ENCODE measurements at places on chromosomes 13 and 19. TPM values are rescaled to one million over a fixed set of nuclear protein-coding genes. Genes with fewer than 3 reads are reported as not detected.

DNA sequence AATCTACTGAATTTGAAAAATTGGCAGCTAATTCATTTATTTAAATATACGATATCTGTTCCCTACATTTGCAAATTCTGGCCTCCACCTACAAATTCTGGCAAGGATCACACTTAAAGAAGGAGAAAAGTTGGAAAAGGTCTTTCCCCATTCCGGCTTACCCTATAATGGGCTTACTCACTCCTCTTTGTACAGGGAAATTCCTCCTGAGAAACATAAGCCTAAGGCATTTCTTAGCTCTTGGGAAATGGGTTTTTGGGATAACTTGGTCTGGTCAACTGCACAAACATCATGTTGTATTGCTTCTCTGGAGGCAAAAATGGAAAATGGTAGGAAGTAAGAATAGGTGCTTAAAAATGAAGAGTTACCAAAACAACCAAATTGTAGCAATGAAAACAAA lies 25.5 kb downstream of the KCTD12 start:
- H3K27ac ChIP-seq: no peak overlapping the region
- no peaks in the 10 kb centered on the region for H3K36me3 ChIP-seq
- H3K4me1 ChIP-seq: no peaks in the 10 kb centered on the region
- no peaks in the 10 kb centered on the region for H3K27me3 ChIP-seq
- H3K4me3 ChIP-seq: no peak overlapping the region

- DNase-seq: peak; percentile 75
- H3K4me3 ChIP-seq: no peak overlapping the region
- no peaks in the 10 kb centered on the region for H3K36me3 ChIP-seq
- H3K4me1 ChIP-seq: peaks cover 23% of the 10 kb centered on the region
Measured at GRCh38 chr19:53977429-53977990, 13.9 kb upstream of the CACNG6 start.

GRCh38 chr13:69202996-69203395 lies 904.6 kb upstream of the ATXN8OS start:
- H3K27ac ChIP-seq: no peak overlapping the region
- no peak for DNase-seq
- no peaks in the 10 kb centered on the region for H3K4me1 ChIP-seq
- H3K27me3 ChIP-seq: no peaks in the 10 kb centered on the region
- H3K36me3 ChIP-seq: no peaks in the 10 kb centered on the region
- H3K4me3 ChIP-seq: no peak overlapping the region

- H3K4me3 ChIP-seq: no peak overlapping the region
- DNase-seq: no peak
- no peaks in the 10 kb centered on the region for H3K27me3 ChIP-seq
- no peak overlapping the region for H3K27ac ChIP-seq
Measured at GRCh38 chr19:49999371-50000010, 25.7 kb downstream of the VRK3 start.

Gene APLP1
- total RNA-seq: 40.9 TPM

DNA sequence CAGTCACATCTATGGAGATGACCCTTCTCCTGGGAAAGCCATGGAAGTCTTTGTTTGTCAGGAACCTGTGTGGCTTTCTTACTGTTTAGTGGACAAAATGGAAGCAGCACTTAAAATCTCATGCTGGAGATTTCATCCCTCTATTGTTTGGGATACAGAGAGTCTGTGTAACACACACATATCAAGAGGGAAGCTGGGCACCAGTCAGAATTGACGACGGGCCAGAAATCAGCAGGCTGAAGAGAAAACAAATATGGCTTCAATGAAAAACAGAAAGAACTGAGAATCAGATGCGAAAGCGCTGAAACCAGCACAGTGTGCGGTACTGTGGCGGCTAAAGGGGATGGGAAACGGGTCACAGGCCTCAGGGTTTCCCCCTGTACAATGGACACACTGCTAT lies 72.2 kb upstream of the WASF3 start:
- H3K27me3 ChIP-seq: no peaks in the 10 kb centered on the region
- H3K27ac ChIP-seq: no peak overlapping the region
- H3K36me3 ChIP-seq: no peaks in the 10 kb centered on the region
- no peak overlapping the region for H3K4me3 ChIP-seq
- H3K4me1 ChIP-seq: no peaks in the 10 kb centered on the region

- DNase-seq: no peak
- no peaks in the 10 kb centered on the region for H3K36me3 ChIP-seq
- H3K4me1 ChIP-seq: no peaks in the 10 kb centered on the region
- H3K27me3 ChIP-seq: no peaks in the 10 kb centered on the region
- no peak overlapping the region for H3K27ac ChIP-seq
Measured at GRCh38 chr13:107238262-107238981, 670.5 kb upstream of the ARGLU1 start.

- H3K36me3 ChIP-seq: no peaks in the 10 kb centered on the region
- no peak for DNase-seq
- no peaks in the 10 kb centered on the region for H3K4me1 ChIP-seq
- H3K4me3 ChIP-seq: no peak overlapping the region
Measured at GRCh38 chr13:74550039-74550438, 415.8 kb upstream of the KLF12 start.

DNA sequence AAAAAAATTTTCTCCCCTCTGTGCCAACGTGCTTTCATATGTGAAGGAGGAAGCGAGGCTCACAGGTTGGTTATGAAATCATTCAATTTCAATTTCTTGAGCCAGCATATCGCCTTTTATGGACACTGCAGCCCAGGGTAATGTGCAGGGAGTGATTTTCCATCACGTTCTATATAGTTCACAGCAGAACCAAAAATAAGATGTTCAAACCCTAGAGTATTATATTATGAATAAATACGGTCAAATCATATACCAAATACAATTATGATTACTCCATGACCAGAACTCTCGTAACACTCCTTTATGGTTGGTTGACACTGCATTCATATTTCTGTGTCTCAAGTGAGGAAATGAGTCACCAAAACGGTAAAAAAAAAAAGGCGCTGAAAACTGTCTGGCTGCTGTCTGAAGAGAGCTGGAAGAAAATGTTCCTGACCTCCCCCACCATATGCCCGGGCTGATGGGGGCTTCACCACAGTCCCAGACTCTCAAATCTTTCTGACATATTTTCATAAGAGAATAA lies 75.8 kb upstream of the UBAC2 start:
- no peaks in the 10 kb centered on the region for H3K4me1 ChIP-seq
- no peak overlapping the region for H3K27ac ChIP-seq
- no peak for DNase-seq
- H3K36me3 ChIP-seq: no peaks in the 10 kb centered on the region
- H3K4me3 ChIP-seq: no peak overlapping the region

DNA sequence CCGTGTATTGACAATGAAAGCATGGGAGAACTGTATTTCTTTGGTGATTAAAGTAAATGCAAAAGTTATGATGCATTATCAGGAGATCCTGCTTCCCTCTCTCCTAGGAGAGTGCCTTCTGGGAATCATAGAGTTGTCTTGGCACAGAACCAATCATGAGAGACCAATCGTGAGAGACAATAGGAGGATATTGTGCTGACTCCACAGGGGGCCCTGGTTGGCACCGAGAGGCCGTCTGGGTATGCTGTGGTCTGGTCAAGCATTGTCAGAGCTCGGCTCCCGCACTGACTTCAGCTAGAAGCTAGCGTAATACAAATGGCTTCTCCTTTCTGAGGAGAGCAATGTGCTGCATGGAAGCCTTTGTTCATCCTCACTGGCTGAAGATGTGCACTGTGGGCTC lies 131.5 kb upstream of the GJB6 start:
- no peaks in the 10 kb centered on the region for H3K27me3 ChIP-seq
- DNase-seq: no peak
- H3K4me3 ChIP-seq: no peak overlapping the region

GRCh38 chr13:30796132-30796572 lies 60.8 kb downstream of the ALOX5AP start:
- H3K36me3 ChIP-seq: no peaks in the 10 kb centered on the region
- H3K27me3 ChIP-seq: no peaks in the 10 kb centered on the region
- no peak overlapping the region for H3K4me3 ChIP-seq
- H3K27ac ChIP-seq: no peak overlapping the region
- no peak for DNase-seq
- peaks cover 8% of the 10 kb centered on the region for H3K4me1 ChIP-seq

DNA sequence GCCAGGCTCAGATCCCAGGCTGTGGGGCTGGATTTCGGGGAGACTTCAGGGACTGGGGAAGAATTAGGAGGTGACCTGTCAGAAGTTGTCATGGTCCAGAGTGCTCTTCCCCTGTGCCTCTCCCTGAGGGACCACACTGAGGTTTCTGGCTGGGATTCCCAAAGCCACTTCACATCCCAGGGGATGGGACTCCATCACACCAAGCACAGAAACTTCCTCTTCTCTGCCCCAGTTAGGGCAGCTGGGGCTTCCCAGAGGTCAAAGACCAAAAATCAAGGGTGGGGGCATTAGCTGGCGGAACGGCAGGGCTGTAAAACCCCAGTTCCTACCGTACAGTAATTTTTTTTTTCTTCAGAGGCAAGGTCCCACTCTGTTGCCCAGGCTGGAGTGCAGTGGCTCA lies 7.4 kb downstream of the FCER2 start:
- DNase-seq: no peak
- H3K4me3 ChIP-seq: no peak overlapping the region
- no peaks in the 10 kb centered on the region for H3K36me3 ChIP-seq
- no peaks in the 10 kb centered on the region for H3K27me3 ChIP-seq

DNA sequence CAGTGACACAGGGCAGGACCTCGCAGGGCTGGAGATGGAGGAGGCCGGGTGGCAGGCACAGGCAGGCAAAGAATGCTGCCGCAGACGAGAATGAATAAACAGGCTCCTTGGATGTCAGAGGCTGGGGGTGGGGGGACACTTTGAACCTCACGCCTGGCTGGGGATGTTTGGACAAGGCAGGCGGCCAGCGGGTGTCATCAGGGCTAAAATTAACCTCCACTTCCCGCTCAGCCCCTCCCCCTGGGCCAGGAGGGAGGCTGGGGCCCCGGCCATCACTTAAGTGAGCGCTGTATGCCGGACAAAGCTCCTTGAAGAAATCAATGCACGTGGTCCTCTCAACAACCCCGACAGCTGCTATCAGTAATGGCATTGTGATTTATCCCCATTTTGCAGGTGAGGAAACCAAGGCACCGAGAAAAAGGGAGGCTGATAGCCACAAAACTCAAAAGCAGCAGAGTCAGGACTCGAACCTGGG lies 10.3 kb upstream of the FUT5 start:
- H3K27ac ChIP-seq: no peak overlapping the region
- H3K27me3 ChIP-seq: no peaks in the 10 kb centered on the region
- no peaks in the 10 kb centered on the region for H3K36me3 ChIP-seq

- no peaks in the 10 kb centered on the region for H3K27me3 ChIP-seq
- H3K27ac ChIP-seq: no peak overlapping the region
- H3K36me3 ChIP-seq: no peaks in the 10 kb centered on the region
- no peak for DNase-seq
Measured at GRCh38 chr13:30739761-30740642, 4.7 kb downstream of the ALOX5AP start.

DNA sequence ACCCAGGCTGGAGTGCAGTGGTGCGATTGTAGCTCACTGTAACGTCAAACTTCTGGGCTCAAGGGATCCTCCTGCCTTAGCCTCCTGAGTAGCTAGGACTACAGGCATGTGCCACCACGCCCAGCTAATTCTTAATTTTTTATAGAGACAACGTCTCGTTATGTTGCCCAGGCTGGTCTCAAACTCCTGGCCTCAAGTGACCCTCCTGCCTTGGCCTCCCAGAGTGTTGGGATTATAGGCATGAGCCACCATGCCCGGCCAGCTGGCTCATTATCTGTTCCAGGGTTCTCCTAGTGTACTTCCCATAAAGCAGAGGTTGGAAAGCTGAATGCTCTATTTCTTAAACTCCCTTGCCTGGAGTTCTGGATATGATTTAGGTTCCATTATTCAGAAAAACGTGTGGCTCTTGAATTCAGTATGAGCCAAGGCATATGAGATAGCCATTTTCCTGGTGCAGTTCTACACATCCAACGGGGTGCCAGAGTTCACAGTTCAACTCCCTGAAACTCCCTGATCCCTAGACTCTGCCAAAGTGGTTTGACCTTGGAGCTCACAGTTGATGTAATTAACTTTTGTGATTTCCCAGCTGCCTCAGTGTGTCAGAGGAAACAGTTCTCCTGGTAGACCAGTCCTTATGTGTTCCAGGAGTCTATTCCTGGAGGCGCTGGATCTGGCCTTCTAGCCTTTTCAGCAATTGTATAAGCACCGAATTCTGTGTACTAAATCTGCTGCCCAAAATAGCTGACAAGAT lies 21.6 kb downstream of the GPR183 start:
- H3K27ac ChIP-seq: no peak overlapping the region
- no peaks in the 10 kb centered on the region for H3K27me3 ChIP-seq
- H3K36me3 ChIP-seq: no peaks in the 10 kb centered on the region
- DNase-seq: peak; percentile 53
- no peak overlapping the region for H3K4me3 ChIP-seq

DNA sequence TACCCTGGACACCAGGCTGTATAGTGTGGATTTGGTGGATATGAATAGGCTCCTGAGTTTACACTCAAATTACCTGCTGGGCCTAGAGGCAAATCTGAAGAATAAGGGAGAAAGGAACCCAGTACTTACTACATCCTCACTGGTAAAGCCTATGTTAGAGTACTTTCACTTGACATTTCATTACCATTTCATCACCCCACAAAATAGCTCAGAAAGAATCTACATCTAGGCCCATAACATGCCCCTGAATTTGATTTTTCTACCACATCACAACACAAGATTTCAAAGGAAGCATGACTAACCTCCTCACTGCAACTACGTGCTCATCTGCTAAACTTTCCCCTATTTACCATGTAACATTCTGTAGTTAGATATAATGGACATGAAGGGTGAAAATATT lies 43.3 kb downstream of the VWA8 start:
- H3K27me3 ChIP-seq: no peaks in the 10 kb centered on the region
- H3K4me3 ChIP-seq: no peak overlapping the region
- no peak overlapping the region for H3K27ac ChIP-seq
- peaks cover 9% of the 10 kb centered on the region for H3K4me1 ChIP-seq
- no peaks in the 10 kb centered on the region for H3K36me3 ChIP-seq

Gene PSG4
- total RNA-seq: not detected

DNA sequence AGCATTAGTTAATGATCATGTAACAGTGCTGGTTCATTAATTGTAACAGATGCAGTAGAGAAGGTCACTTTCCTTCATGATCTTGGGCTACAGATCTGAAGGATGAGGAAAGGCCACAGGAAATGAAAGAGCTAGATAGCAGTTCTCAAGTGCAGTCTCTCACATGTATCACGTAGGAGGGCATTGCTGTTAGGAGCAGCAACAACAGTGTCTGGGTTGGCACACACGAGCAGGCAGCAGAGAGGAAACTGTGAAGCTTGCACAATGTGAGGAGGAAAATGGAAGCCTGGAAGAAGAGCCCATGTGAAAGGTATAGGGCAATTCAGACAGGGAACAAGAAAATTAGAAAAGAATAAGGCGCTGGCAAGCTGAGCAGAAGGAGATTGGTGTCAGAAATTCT lies 1741.5 kb downstream of the PCDH9 start:
- no peak overlapping the region for H3K4me3 ChIP-seq
- no peaks in the 10 kb centered on the region for H3K4me1 ChIP-seq
- no peaks in the 10 kb centered on the region for H3K36me3 ChIP-seq
- no peaks in the 10 kb centered on the region for H3K27me3 ChIP-seq
- no peak overlapping the region for H3K27ac ChIP-seq

Measured in body of pancreas (tissue), 4 donors.